Stimulated activated CD4-positive, alpha-beta T cell treated with anti-CD3 and anti-CD28 coated beads, Interleukin-2, amount 100 ng/mL, for 24 hours (primary cell): ENCODE measurements at places on chromosomes 3 and 15.

GRCh38 chr3:46669191-46669999 lies 24.1 kb downstream of the ALS2CL start:
- no peak for DNase-seq

DNA sequence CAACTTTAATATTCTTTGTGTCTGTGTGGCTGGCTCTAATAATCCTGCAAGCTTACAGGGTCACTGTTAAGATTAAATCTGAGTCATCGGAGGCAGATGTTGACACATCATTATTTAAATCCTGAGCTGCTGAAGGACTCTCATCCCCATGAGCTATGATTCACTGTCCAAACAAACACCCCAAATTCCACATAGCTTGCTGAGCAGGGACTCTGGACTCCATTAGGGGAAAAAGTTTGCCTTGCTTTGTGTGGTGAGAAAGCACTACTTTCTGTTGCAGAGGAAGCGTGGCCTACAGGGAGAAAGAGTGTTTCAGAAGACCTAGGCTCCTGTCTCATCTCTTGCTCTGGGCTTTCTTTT lies 213.7 kb downstream of the PDCD6IP start:
- DNase-seq, result no peak

DNA sequence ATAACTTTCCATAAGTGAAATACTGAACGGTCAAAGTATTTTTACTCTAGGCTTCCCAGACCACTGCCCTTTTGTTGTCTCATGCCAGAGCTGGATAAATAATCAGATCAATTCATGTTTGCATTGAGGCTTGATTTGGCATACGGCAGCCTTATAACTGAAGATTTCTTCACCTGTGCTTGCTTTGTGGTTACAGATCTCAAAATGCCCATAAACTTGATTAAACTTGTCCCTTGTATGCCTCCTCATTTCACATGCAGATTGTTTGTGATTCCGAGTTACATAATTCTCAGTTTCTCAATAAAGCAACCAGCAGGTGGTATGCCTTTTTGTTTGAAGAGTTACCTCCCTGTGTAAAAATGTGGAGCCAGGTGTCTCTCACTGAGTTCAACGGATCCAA lies 211.4 kb upstream of the LRIG1 start:
- no peak for DNase-seq

GRCh38 chr15:70523192-70523591 lies 240.2 kb downstream of the UACA start:
- no peak for DNase-seq

- DNase-seq, result no peak
These were observed 167.9 kb downstream of the BBX start for GRCh38 chr3:107690522-107691138.

GRCh38 chr3:155970398-155970797 lies 99.9 kb downstream of the GMPS start:
- no peak for DNase-seq

GRCh38 chr15:31265090-31265870 lies 61.4 kb upstream of the KLF13 start:
- DNase-seq, result peak; percentile 18

- DNase-seq, result peak; percentile 68
These were observed 46.2 kb upstream of the PRTG start for GRCh38 chr15:55789066-55789660.

GRCh38 chr3:166481340-166481739 lies 644.1 kb upstream of the BCHE start:
- DNase-seq, result no peak

DNA sequence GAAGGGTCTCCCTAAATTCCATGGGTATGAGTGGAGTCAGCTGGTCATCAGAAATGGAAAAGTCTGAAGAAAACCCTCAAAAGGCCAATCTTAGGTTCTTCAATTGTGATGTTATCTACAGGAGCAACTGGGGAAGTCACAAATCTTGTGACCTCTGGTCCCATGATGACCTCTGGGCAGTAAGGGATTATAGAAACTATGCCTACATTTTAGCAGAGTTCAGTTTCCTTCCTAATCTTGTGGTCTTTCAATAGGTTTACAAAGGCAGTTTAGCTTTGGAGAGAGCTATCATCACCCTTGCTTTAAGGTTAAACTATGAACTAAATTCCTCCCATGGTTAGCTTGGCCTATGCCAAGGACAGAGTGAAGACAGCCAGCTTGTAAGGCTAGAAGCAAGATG lies 225.1 kb downstream of the DPH6 start:
- no peak for DNase-seq
